ENCODE measurements at places on chromosomes 7 and 10. TPM values are rescaled to one million over a fixed set of nuclear protein-coding genes. Genes with fewer than 3 reads are reported as not detected.
A peak's percentile ranks its signal among the peaks of the same experiment; 100 is the strongest.

Gene CYP3A7
- total RNA-seq, result not detected

- no peaks in the 10 kb centered on the region for H3K27me3 ChIP-seq
- no peak overlapping the region for H3K27ac ChIP-seq
- peaks cover 37% of the 10 kb centered on the region for H3K4me1 ChIP-seq
- no peak overlapping the region for H3K4me3 ChIP-seq
- DNase-seq, result no peak
- H3K36me3 ChIP-seq, result no peaks in the 10 kb centered on the region
Measured at GRCh38 chr7:102917436-102918353, 4.9 kb downstream of the LRRC17 start.

DNA sequence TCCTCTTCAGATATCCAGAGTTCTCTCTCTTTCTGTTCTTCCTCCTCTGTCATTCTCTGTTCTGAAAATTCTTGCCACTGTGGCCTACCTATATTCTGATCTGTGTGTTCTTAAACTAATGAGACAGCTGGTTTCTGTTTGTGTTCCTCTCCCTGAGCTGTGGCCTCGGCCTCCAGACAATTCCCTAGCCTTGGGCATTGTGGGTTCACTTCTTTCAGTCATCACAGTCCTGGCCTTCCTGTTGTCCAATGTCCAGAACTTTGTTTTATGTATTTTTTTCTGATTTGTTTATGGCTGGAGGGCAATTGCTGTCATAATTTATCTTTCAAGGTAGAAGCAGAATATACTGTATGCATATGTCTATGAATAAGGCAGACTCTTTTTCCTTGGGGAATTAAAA is 173.2 kb upstream of the MTPN start:
- H3K4me1 ChIP-seq, result peaks cover 5% of the 10 kb centered on the region
- H3K36me3 ChIP-seq, result no peaks in the 10 kb centered on the region
- H3K4me3 ChIP-seq, result no peak overlapping the region
- no peak overlapping the region for H3K27ac ChIP-seq
- H3K27me3 ChIP-seq, result peaks cover 14% of the 10 kb centered on the region
- no peak for DNase-seq

Gene GOLGA7B
- not detected for total RNA-seq

DNA sequence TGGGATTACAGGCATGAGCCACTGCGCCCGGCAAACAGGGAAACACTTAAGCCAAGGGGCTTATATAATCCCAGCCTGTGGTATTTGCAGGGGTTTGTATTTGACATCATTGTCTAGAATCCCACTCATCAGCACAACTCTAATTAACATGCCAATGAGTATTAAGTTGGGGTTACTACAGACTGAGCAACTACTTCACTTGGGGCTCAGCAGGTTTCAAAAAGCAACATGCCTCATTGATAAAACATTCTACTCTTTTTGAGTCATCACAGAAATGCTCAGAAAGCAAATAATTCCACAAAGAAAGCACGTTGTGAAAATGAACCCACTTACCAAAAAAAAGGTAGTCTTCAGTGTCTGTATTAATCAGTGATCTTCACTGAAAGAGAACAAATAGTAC is 236.9 kb upstream of the CELF2 start:
- DNase-seq, result no peak
- H3K27ac ChIP-seq, result no peak overlapping the region
- H3K36me3 ChIP-seq, result peaks cover 10% of the 10 kb centered on the region
- peaks cover 16% of the 10 kb centered on the region for H3K4me1 ChIP-seq
- H3K4me3 ChIP-seq, result no peak overlapping the region
- H3K27me3 ChIP-seq, result no peaks in the 10 kb centered on the region

DNA sequence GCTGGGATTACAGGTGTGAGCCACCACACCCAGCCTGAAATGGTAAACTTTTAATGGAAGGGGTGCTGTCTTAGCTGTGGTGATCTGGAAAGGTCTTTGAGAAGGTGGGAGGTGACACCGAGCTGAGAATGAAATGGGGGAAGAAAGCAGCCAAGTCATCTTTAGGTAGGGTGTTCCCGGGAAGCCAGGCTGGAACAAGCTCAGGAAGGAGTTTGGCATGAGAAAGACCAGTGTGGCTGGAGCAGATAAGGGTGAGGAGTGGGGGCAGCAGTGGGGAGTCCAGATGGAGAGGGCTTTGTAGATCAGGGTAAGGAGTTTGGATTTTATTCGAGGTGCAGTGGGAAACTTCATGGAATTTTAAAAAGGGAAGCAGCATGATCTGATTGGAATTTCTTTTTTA is 30.0 kb downstream of the KIFBP start:
- no peaks in the 10 kb centered on the region for H3K27me3 ChIP-seq
- peak; percentile 54 for DNase-seq
- H3K36me3 ChIP-seq, result peaks cover 18% of the 10 kb centered on the region
- no peak overlapping the region for H3K27ac ChIP-seq

GRCh38 chr10:70493660-70494234 is 15.2 kb downstream of the PALD1 start:
- H3K36me3 ChIP-seq, result no peaks in the 10 kb centered on the region
- H3K4me1 ChIP-seq, result no peaks in the 10 kb centered on the region
- DNase-seq, result no peak
- H3K27me3 ChIP-seq, result no peaks in the 10 kb centered on the region
- no peak overlapping the region for H3K4me3 ChIP-seq

DNA sequence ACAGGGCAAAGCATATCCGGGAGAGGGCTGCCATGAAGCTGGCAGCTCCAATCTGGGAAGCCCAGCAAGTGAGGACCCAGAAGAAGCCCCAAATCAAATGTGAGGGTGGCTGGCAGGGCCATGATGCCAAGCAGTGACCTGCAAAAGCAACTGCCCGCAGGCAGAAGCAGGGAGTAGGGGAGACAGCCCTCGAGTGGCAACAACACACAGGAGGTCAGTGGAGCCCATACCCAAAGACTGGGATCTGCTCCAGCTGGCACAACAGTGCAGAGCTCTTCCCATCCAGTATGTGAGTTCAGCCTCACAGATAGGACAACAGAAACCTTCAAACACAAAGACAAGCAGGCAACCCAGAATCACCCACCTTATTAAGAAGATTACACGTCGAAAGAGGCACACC is 45.0 kb downstream of the GRID1 start:
- no peak overlapping the region for H3K27ac ChIP-seq
- no peak for DNase-seq
- H3K4me3 ChIP-seq, result no peak overlapping the region
- H3K27me3 ChIP-seq, result peaks cover 17% of the 10 kb centered on the region
- no peaks in the 10 kb centered on the region for H3K4me1 ChIP-seq
